AG08396 (cell line): ENCODE measurements at places on chromosomes 7 and 10.

GRCh38 chr10:78932861-78933260 lies 135.9 kb upstream of the ZMIZ1 start:
- no peak for DNase-seq

DNA sequence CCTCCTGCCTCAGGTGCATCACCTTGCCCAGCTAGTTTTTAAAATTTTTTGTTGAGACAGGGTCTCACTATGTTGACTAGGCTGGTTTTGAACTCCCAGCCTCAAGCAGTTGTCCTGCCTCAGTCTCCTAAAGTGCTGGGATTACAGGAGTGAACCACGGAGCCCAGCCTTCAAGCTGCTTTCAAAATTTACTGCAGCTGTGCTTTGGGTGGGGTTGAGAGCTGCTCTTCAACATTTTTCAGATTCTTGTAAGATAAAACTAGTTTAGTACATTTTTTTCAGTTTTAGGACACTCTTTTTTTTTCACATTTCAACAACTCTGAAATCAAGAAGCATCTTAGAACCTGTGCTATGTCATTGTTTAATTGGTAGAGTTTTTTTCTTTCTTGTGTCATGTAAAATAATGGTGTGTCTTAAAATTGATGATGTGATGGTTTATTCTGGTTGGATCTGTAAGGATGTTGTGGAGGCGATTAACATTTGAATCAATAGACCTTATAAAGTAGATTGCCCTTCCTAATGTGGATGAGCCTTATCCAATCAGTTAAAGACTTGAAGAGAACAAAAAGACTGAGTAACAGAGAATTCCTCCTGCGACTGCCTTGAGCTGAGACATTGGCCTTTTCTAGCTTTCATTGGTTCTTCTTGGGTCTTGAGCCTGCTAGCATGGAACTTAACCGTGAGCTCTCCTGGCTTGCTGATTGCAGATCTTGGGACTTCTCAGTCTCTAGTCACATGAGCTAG lies 13.5 kb downstream of the PLEKHA8 start:
- DNase-seq, result no peak

DNA sequence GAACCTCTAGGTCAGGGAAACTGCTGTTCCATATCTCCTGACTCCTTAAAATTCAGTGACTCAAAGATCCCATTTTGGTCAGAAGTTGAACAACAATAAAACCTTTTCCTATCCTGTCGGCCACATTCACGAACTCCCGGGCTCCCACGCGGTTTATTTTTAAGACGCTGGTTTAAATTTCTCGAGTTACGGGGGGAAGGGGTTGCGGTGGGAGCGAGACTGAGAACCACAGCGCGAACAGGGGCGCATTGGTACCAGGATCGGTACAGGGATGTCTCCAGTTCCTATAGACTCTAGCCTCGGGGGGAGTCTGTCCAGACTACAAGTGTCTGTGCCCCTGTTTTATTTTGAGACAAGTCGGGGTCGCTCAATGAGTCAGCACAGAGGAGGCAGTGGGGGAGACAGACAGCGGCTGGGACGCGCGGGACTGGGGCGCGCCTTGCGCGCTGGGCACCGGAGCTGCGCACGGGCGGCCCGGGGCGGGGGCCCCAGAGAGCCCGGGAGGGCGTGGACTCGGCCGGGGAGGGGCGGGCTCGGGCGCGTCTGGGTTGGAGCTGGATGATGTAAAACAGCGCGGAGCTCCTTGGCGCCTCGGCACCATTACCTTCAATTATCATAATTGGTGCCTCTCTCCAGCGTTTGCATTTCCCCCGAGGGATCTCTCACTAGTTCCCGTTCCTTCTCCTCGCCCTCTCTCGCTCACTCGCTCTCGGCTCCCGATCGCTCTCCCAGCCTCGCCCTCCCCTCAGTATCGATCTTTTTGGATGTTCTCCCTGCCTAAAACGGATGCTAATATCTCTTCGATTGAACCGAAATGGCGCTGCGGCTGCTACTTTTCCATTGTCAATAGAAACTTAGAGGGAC lies 8.7 kb upstream of the BAMBI start:
- DNase-seq, result no peak

DNA sequence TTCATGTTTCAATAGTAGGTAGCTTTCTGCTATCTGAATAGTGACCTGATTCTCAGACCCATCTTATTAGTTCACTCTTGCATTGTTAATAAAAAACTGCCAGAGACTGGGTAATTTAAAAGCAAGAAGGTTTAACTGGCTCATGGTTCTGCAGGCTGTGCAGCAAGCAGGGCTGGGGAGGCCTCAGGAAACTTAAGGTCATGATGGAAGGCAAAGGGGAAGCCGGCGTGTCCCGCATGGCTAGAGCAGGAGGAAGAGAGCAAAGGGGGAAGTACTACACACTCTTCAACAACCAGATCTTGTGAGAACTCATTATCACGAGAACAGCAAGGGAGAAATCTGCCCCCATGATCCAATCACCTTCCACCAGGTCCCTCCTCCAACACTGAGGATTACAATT lies 185.2 kb upstream of the PITRM1 start:
- no peak for DNase-seq

DNA sequence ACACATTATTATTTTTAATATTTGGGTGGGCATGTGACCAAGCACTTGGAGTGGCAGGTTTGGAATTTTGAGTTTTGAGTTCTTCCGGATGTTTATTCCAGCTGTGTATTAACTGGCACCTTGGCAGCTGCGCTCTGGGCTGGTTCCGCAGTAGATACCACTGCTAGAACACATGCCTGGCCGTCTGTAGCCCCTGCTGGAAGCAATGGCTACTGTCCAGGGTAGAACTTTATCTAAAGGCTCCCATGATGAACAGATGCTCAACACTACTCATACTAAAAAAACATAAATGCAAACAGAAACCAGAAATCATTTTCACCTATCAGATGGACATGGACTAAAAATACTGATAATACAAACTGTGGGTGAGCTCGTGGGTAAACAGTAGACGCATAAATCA lies 19.4 kb upstream of the SH3PXD2A start:
- DNase-seq, result no peak

GRCh38 chr7:96949766-96950165 lies 55.6 kb upstream of the DLX6 start:
- peak; percentile 14 for DNase-seq

GRCh38 chr7:116478834-116479233 lies 20.7 kb upstream of the CAV2 start:
- no peak for DNase-seq

DNA sequence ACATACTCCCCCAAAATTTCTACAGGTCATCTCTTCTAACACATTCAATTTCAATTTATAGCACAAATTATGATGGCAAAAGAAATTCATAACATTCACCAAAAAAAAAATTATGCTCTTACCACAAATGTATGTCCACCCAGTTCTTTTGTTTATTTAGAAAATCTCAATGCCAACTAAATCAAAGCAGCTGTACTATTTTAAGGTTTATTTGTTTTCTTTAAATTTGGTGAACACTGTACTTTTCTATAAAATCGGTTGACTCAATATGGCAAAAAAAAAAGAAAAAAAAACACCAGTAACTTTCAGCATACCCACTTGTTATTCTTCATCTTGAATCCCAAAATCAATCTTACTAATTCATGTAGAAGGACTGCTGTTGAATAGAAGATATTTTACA lies 225.7 kb downstream of the AGMO start:
- DNase-seq, result no peak

GRCh38 chr7:96303686-96304443 lies 18.0 kb downstream of the SLC25A13 start:
- DNase-seq, result no peak

DNA sequence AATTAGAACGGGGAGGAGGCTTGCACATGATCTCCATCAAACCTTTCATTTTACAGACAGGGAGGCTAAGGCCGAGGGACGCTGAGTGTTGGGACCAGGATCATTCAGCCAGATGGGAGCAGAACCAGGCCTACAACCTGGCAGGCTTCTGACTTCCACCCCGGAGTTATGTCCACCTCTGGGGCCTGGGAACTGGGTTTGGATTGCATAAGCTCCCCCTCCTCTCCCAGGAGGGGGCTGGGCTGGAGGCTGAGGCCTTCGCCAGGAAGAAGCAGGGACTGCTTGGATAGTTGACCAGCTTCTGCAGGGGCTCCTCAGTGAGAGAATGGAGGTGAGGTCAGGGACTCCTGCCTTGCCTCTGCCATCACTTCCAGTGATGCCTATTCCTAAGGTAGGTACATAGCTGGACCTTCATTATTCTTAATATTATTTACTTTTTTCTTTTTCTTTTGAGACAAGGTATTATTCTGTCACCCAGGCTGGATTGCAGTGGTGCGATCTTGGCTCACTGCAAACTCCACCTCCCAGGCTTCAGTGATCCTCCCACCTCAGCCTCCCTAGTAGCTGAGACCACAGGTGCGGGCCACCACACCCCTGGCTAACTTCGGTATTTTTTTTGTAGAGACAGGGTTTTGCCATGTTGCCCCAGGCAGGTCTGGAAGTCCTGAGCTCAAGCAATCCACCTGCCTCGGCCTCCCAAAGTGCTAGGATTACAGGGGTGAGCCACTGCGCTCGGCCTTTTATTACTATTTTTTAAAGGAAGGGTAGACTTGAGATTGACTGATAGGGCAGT lies 1.3 kb downstream of the SNX10 start:
- no peak for DNase-seq

GRCh38 chr7:5284304-5285281 lies 1.9 kb downstream of the SLC29A4 start:
- peak; percentile 25 for DNase-seq

- DNase-seq, result no peak
Measured at GRCh38 chr7:107386548-107387102, 83.2 kb upstream of the GPR22 start.

DNA sequence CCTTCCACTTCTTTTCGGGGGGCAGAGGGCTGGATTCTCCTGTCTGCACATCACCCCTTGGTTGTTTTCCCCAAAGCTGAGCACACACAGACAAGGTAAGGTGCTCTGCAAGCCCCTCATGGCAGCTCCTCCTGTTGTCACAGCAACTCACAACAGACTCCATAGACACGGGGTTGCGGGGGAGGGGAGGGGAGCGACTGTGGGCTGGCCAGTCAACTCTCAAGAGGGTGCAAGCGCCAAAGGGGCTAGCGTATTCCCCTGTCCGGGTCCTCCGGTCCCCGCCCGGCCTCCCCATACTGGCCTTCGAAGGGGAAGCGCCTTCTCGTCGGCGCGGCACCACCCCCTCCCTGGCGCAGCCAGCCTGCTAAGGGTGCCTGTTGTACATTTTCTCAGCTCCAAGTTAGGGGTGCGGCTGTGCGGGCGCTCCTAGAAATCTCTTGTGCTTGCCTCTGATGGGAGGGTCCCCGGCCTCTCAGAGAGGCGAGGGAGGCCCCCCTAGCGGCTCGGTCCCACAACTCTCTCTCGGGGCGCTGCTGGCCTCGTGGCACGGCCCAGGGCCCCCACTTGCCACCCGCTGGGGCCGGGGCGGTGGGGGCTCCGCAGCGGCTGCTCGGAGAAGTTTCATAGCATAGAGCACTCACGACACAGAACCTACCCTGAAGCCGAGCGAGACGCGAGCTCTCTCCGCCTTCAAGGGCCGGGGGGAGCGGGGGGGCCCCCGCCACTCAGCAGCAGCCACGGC lies 498 bp downstream of the RHOBTB1 start:
- DNase-seq, result peak; percentile 52

- DNase-seq, result no peak
Measured at GRCh38 chr7:155746188-155746587, 66.1 kb downstream of the SHH start.

- no peak for DNase-seq
Measured at GRCh38 chr10:4013651-4014121, 228.7 kb upstream of the KLF6 start.

- no peak for DNase-seq
Measured at GRCh38 chr10:49225218-49225876, 37.2 kb upstream of the TMEM273 start.

- DNase-seq, result no peak
Measured at GRCh38 chr7:94971051-94971867, 63.9 kb downstream of the PPP1R9A start.

DNA sequence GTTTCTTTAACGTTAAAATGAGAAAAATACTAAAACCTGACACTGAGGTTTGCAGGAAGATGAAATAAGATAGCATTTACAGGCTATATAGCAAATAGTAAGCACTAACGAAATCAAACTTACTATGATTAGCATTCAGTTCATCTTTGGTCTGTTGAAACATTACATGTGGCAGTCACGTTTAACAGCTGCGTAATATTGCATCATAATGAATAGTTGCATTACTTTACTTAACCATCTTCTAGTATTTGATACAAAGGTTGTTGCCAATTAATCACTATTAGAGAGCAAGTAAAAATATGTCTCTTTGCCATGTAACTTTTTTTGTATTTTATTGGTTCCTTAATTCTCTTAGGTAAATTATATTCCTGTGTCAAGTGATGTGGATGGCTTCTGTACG lies 131.8 kb upstream of the GHITM start:
- DNase-seq, result no peak

- no peak for DNase-seq
Measured at GRCh38 chr10:71627230-71627939, 92.2 kb downstream of the C10orf105 start.

DNA sequence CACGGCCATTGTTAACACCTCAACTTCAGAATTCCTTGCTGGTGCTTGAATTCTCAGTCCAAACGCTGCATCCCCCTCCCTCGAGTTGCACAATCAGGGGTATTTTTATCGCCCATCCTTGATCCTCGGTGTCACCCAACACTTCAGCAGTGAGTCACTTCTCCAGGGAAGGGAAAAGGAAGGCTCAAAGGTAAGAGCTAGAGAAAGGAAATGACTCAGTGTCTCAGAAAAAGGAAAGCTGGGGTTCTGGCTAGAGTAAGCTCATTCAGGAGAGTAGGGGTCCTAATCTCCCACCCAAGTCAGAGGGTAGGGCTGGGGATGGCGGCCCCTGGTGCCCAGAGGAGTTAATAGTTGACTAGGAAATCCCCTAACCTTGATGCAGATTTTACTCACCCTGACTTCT lies 39.8 kb upstream of the TRIM8 start:
- no peak for DNase-seq

DNA sequence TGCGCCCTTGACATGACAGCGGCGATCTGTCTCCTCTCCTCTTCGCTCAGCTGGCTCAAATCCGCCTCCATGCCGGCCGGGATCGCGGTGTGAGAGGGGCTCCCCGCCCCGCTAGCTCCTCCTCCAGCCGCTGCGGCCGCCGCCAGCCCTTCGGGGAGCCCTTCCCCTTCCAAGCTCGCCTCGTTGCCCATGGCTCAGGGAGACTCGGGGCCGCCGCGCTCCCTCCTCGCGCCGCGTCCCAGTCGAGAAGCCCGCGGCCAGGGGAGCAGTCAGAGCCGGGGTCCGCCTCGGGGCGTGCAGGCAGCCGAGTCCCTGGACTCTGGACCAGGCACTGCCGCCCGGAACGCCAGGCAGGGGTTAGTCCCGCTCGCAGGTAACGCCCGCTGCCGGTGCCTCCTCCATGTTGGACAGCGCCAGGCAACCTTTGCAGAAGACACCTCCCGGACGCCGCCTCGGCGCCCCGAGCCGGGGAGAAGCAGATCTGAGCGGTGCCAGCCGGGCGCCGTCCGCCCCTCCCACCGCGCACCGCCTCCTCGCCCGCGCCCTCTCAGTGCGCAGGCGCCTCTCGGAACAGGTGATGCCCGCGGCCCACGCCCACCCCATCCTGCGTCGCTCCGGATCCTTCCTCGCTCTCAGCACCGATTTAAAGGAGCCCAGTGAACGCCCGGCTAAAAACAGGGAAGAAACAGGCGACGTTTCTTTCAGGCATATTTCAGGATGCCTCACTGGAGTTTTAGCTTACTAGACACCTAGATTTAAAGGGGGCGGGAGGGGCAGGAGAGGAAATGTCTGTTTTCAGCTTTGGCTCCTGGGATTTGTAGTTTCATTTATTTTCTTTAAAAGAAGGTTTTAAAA lies at the start of gene PCLO:
Gene PCLO, minus strand, starts transcription at position 483 of the 855 bp plus-strand sequence. Its CDS starts 292 bp downstream, at position 191.
- peak; percentile 43 for DNase-seq

- DNase-seq, result no peak
Measured at GRCh38 chr7:106345421-106346166, 60.8 kb upstream of the NAMPT start.

- no peak for DNase-seq
Measured at GRCh38 chr7:105060923-105061322, 46.9 kb downstream of the KMT2E start.

- DNase-seq, result no peak
Measured at GRCh38 chr10:7333961-7334641, 76.7 kb downstream of the SFMBT2 start.
